ENCODE measurements at places on chromosomes 6 and 20.

DNA sequence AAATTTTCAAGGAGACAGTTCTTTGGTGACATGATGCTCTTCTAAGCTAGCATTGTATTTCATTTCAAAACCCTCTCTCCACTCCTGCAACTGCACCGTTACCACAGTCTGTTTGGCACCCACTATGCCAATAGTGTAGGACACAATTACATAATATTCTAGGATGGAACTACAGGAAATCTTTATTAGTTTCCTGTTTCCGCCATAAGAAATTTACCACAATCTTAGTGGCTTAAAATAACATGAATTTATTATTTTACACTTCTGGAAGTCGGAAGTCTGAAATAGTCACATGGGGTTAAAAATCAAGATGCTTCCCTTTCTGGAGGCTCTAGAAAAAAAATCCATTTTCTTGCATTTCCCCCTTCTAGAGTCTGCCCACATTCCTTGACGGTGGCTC, 733.1 kb downstream of the HDGFL1 start:
- DNase-seq, result no peak

DNA sequence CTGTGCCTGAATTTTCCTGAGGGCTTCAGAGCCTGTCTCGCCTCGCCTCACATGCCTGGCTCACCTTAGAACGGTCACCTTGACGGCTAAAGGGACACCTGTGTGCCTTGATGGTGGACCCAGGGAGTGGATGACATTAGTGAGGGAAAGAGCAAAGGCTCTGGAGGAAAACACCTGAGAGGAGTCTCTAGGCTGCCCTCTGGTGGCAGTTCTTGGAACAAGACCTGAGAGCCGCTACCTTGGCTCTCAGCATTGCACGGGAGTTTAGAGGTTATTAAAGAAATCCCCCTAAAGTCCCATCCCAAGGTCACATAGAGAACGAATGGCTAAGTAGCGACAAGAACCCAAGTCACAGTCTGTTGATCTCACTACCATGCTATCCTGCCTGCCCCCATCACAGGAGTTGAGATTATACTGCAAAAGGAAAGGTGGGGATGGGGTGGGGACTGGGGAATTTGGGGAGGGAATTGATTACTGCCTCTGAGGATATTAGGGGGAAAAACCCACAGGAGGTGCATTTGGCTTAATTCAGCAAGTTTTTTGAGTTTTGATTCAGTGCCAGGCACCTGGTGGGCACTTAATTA, 7.9 kb upstream of the CDSN start:
- peak; percentile 70 for DNase-seq

DNA sequence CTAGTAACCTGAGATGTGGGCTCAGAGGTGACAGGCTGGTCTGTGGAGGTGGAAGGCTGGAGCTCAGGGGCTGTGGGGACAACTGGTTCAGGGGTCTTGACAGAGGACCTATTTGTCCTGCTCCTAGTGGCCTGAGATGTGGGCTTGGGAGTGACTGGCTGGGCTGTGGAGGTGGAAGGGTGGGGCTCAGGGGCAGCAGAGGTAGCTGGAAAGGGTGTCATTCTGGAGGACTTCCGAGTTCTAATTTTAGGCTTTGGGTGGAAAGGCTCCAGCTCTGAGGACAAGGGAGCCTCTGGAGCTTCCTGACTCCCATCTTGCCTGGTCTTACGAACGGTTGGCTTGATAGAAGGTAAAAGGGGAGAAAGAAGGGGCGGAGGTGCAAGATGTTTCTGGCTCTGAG, 11.5 kb downstream of the MDC1 start:
- DNase-seq, result no peak

DNA sequence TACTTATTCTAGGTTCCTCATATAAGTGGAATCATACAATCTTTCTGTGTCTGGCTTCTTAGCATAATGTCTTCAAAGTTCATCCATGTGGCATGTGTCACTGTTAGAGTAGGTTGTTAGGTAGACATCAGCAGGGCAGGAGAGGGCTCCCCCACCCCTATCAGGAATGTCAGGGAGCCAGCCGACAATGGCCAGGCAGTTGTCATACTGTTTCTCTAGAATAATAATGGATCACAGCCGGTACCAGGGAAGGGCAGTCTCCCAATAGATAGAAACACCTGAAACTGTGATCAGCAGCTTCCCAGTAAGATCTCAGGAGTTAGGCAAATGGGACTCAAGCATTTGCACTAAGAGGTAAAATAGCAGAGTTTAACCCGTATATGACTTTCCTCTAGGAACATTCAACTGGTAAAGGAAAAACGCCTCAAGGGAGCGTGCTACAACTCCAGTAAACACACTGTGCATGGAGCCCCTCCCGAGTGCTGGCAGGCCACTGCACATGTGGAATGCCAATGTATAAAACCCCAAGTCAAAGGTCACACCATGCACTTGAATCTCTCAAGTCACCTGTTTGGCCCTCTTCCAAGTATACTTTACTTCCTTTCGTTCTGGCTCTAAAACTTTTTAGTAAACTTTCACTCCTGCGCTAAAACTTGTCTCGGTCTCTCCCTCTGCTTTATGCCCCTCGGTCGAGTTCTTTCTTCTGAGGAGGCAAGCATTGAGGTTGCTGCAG, 29.8 kb upstream of the SIRT5 start:
- no peak for DNase-seq

- DNase-seq, result no peak
Observed at GRCh38 chr20:22920898-22921297, 114.2 kb upstream of the SSTR4 start.

- no peak for DNase-seq
Observed at GRCh38 chr6:84731901-84732300, 32.5 kb downstream of the TBX18 start.

DNA sequence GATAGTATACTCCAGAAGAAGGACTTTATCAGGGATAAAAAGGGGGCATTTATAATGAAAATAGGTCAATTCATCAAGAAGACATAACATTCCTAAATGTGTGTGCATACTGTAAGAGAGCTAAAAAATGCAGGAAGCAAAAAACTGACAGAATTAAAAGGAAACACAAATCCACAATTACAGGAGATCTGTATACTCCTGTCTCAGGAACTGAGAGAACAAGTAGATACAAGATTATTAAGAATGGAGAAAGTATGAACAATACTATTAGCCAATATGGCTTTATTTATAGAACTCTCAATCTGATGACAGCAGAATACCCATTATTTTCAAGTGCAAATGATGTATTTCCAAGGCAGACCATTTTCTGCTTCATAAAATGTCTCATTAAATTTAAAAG, 167.7 kb upstream of the BMP5 start:
- no peak for DNase-seq

DNA sequence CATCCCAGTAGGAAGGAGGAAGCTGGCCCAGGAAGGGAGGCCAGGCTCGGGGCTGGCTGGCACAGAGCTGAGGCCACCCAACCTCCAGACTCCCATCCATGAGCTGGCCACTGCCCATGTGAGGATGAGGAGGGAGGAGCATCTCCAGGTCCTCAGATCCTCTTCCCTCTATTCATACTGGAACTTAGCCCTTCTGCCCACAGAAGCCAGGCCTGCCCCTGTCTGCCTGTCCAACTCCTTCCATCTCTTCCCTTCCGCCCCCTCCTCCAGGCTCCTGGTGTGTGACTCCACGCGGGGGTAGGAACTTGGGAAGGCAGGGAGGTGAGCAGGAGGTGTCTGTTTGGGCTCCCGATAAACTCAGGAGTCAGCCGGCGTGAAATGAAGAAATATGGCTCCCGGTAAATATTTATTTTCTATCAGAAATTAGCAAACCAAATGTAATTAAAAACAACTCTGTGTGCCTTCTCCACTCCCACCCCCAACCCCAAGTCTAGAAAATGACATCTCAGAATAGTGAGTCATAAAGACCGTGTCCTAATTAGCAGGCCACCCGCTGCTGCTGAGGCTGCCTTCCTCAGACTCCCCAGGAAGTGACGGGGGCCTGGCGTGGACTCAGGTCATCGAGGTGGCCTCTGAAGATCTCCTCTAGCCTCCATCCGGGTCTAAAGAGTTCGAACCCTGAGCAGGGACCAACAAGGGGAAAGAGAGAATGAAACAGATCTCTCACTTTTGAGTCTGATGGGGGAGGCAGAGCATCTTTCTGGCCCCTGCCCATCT, 81.9 kb downstream of the MDGA1 start:
- DNase-seq, result no peak

GRCh38 chr6:13729891-13730290, 18.3 kb upstream of the RANBP9 start:
- no peak for DNase-seq

- DNase-seq, result no peak
Observed at GRCh38 chr20:61253640-61254511, 1.8 kb downstream of the CDH4 start.

DNA sequence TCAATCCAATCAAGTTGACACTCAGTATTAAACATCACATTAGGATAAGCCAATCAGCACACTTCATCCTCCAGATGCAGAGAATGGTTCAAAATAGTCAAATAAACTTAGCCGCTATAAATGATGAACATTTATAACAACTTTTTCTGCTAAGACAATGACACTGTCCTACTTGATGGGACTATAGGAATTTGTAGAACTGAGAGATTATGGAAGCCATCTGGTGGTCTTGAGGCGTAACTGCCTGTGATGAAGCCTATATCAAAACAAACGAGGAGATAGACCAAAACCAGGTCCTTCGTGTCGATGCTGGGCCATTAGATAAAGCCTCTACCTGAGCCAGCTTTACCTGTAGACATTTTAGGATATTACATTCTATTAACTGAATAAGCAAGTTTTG, 631.1 kb downstream of the COL12A1 start:
- no peak for DNase-seq

DNA sequence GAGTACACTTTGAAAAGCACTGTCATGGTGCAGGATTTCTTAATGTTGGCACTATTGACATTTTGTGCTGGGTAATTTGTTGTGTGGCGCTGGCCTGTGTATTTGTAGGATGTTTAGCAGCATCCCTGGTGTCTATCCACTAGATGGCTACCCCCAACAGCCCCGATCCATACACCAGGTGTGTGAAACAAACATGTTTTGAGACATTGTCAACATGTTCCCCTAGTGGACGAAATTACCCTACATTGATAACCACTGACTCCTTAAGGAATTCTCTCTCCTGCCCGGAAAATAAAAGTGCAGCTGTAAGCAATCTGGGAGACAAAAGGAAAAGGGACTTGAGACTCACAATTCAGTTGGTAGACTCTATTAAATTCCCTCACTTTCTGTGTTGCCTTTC, 52.6 kb upstream of the TMEM200A start:
- DNase-seq, result no peak

DNA sequence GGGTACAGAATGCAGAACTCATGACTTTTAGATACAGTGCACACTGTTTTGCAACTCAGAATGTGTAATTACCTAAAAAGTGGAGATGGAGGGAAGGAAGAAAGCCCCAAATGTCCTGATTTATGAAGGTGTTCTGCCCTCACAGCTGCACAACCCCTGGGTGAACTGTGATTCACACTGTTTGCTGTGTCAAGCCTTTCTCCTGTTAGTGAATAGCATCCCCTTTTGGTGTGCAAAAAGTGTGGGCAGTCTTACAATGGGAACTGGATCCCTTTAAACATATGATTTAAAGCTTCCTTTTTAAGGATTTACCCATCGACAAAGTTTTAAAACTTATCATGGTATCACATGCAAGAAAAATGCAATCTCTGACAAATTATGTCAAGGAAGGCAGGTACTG, 633.4 kb upstream of the EPHA7 start:
- no peak for DNase-seq

DNA sequence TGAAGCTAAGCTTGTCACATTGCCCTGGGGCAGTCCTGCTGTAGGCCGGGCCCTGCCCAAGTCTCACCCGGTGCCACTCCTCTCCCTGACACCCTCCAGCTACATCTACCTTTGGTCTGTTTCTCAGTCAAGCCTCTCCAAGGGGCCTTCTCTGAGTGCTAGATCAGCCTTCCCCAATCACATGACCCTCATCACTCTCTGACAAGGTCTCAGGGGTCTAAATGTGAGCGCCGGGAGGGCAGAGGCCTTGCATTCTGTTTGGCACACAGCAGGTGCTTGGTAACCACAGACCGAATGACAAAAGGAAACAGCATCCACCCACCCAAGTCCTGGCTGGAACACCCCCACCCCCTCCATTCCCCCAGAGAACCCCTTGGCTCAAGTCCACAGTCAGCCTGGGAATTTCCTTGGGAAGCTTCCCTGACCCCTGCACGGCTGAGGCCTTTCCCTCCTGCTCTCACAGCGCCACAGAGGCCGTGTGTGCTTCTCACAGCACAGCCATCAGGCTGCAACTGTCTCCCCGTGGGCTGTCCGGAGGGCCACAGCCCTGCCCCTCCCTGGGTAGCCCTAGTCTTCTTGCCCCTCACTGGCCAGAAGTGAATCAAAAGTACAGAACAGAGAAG, 32.9 kb downstream of the PKIG start:
- DNase-seq, result no peak

DNA sequence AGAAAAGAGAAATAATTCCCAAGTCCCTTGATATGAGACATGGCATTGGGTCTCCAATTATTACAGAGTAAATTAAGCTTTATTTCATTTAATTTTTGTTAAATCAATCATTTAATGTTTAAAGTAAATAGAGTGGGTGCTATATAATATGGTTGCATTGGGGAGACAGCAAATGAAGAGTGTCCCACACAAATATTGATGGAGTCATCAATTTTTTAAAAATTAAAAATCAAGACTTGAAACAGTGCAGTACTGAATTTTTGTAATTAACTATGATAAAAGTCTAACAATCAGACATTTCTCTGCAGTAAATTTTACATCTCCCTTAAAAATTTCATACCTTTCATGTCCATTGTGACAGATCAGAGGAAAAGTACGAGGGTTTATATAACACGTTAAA, 193.9 kb upstream of the ID4 start:
- DNase-seq, result no peak

DNA sequence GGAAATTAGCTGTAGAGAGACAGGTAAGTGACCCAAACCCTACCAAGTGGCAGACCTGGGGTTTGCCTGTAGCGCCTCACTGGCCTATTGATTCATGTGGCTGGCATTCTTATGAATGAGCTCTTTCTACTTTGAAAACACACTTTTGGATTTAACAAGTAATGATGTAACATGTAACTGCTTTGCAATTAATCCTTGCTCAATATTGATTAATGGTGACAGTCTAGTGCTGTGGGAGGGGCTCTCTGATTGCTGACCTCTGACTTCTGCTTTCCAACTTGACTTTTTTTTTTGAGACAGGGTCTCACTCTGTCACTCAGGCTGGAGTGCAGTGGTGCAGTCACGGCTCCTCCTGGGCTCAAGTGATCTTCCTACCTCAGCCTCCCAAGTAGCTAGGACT, 82.7 kb downstream of the TIAM2 start:
- DNase-seq, result no peak

DNA sequence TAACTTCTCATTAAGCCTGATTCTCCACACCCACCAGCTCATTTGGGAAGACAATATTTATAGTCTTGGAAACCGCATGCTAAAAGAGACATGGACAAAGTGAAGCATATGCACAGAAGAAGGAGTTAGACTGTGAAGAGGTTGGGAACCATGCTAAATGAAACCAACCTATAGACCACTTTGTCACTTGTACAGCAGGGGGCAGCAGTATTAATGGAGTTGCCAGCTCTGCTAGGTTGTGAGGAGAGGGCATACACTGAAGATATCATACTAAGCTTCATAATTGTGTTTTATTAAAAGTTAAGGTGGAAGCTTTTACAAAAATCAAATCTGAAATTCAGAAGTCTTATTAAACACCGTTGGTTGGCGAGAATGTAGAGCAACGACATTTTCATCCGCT, 38.3 kb upstream of the HMGCLL1 start:
- no peak for DNase-seq

GRCh38 chr6:111423055-111423633, 59.9 kb downstream of the REV3L start:
- no peak for DNase-seq

GRCh38 chr20:17762243-17762872, 62.6 kb downstream of the BANF2 start:
- no peak for DNase-seq

Data from effector memory CD8-positive, alpha-beta T cell (primary cell).